ENCODE measurements at places on chromosomes 16 and 17.

GRCh38 chr17:64080174-64080618 is 49.7 kb downstream of the ERN1 start:
- no peak for DNase-seq

GRCh38 chr17:63697341-63698286 is 2.3 kb downstream of the LIMD2 start:
- DNase-seq = peak; percentile 70

DNA sequence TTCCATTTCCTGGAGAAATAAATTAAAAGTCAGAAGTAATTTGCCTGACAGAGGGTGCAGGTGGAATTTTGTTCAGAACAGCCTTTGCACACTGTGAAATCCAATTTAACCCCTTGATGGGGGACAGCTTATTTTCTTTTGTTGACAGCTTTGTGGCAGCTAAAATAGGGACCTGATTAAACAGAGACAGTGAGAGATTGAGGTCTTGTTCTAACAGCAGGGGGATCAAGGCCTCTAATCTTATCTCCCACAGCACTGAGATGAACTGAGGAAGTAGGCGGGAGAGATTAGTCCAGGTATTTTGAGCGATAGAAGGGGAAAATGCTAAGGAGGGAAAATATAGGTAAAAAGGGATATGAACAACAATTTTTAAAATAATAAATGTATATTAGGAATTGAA is 1491.4 kb upstream of the GOT2 start:
- DNase-seq = no peak

- peak; percentile 39 for DNase-seq
Observed at GRCh38 chr16:30941600-30942425, 7.1 kb upstream of the ORAI3 start.

- no peak for DNase-seq
Observed at GRCh38 chr16:28617874-28618273, 8.0 kb upstream of the SULT1A1 start.

GRCh38 chr16:48580925-48581500 is 29.0 kb downstream of the N4BP1 start:
- no peak for DNase-seq

- no peak for DNase-seq
Observed at GRCh38 chr16:88777471-88778270, 7.3 kb downstream of the PIEZO1 start.

DNA sequence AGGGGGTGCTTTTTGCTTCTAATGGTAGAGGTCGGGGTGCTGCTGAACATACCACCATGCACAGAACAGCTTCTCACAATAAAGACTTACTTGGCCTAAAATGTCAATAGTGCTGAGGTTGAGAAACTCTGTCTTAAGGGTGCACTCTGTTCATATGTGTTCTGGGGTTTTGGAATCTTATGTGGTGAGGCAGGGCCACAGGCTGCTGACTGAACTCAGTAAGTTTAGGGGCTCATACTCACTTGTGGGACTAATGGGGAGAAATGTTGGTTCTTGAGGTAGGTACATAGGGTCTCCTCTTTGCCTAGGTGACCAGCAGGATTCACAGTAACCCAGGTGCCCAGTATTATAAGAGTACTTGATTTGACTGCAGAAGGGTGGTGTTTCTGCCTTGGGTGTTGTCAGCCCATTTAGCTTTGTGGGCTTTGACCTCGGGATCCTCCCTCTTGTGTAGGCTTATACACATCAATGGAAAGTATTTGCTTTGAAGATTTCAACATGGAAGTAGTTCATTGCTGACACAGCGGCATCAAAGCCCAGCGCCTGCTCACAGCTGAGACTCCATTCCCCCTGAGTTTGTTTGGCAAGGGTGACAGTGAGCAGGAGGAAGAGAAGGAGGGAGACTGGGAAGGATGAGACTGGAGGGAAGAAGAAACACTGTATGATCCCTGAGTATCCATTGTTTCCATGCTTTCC is 17.2 kb downstream of the SLC7A6 start:
- no peak for DNase-seq

DNA sequence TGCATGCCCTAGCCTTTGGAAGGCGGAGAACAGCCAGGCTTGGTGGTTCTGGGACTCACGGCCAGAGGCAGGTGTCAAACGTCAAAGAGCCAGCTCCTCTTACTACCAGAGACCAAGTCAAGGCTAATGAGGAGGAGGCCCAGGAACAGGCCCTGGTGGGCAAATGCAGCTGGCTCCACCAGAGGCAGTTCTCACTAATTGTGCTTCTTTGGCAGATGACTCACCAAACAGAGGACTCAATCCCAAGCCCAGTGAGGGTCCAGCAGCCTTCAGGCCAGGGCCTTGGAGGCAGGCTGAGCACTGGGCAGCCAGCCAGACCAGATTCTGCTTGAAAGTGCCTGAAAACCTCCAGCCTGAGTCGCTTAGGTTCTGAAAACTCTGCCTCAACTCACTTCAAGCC is 336.5 kb upstream of the CDH5 start:
- no peak for DNase-seq

DNA sequence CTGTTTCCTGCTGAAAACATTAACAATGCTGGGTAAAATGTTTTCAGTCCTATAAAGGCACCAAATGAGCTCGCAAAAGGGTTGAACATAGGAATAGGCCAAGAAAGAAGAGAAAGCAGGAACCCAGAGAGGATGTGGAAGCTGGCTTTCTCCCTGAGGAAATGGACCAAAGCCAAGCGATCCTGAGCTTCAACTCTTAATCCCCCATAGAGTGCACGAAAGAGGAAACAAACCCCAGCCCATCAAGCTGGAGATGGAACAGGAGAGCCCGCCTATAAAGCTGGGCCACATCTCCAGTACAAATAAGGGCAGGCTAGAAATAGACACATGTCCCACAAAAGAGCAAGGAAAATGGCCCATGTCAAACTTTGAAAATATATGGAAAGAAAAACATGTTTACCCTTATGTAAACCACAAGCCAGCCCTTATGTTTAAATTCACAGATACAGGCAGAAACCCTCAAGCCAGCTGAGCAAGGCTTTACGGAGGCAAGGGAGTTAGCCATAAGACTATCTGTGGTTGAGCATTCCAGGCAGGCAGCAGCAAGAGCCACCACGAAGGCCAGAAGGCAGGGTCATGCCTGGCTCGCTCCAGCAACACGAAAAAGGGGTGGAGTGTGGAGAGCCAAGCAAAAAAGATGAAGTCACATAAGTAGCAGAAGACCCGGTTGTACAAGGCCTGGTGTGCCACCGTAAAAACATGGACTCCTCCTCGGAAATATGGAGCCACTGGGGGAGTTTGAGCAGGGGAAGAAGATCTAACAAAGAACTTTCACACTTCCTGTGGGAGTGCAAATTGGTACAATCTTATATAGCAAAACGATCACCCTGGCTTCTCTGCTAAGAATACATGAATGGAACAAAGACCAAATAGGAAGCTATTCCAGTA is 27.8 kb downstream of the COPRS start:
- DNase-seq = no peak

- no peak for DNase-seq
Observed at GRCh38 chr16:84720177-84720579, 20.4 kb downstream of the USP10 start.

- DNase-seq = no peak
Observed at GRCh38 chr16:4246777-4247459, 5.0 kb upstream of the SRL start.

GRCh38 chr16:29710227-29711219 is 31.5 kb downstream of the QPRT start:
- no peak for DNase-seq

DNA sequence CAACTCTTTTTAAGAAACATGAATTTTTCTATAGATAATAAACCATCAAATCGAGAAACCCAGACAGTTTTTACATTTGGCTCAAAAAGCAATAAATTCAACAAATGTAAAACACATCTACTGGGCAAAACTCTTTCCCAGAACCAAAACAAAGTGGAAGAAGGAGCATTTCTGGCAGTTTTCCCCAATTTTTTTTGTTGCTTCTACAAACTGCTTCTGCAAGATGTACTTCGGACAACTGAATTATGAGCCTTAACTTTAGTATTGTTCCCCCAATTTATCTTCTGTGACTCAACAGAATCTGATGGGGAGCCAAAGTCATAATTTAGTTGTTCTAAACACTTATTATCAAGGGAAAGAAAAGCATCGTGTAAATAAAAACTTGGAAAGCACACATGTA is 1047.2 kb downstream of the CDH11 start:
- DNase-seq = no peak

DNA sequence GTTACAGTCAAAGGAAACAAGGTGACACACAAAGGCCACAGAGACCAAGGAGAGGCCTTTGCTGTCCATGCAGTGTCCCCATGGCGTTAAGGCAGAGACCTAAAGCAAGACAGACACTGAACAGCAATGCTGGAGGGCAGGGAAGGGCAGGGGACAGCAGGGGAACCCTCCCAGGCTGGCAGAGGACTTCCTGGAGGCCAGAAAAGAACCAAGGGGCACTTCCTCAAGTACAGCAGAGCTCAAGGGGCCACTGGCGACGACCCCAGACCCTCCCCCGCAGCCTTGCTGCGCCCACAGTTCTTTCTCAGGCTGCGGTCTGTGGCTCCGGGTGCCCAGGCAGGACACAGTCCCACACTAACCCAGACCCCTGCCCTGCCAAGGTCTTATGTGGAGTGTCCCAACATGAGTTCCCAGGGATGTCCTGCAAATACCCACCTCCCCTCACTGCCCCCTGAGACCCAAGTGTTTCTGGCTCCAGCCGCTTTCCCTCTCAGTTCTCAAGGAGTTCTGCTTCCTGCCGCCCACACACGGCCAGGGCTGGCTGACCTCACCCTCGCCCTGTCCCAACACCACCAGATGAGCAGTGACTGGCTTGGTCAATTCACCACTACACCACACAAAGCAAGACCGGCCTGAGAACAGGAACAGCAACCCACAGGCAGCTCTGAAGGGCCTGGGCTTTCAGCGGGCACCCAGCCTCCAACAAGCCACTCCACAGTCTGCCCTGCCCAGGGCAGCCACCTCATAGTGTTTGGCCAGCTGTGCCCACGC is 4.2 kb downstream of the CLCN7 start:
- no peak for DNase-seq

DNA sequence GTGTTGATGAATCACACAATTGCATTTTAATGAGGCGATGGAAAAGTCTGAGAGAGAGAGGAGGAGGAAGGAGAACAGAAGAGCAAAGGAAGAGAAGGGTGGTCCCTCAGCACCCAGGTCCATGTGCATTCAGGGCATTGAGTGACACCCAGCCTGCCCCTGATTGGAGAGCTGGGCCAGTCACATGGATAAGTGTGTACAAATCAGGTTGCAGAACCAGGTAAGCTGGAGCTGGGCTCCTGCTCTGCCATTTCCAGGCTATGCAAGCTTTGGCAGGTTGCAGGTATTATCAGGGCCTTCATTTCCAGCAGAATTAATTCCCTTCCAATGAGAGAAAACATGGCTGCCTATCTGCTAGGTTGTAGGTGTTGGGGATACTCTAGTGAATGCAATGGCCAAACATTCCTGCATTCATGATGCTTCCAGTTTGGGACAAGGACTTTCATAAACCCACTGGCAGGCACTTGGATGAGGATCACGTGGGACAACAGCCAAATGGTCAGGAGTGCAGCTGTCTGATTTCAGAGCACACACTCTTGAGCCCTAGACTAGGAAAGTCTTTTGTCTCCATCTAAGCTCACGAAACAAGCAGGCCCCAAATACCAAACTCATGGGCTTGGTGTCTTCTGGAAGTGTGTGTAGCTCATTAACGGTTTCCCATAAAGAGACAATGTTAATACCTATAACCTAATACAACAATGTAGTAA is 577.9 kb upstream of the CDH5 start:
- no peak for DNase-seq

DNA sequence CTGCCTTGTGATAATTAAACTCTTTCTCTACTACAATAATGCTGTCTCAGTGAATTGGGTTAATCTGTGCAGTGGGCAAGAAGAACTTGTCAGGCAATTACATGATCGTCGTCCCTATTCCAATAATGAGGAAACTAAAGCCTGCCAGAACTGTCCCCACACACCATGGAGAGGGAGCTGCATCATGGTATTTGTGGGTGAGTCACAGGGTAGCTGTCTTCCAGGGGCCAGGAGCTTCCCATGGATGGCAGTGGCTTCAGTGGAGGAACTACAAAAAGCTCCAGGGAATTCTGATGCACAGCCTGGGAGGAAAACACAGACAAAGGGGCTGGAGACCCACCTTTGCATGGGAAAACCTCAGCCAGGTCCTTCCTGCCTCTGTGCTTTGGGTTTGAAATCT is 83.3 kb upstream of the C16orf82 start:
- no peak for DNase-seq

DNA sequence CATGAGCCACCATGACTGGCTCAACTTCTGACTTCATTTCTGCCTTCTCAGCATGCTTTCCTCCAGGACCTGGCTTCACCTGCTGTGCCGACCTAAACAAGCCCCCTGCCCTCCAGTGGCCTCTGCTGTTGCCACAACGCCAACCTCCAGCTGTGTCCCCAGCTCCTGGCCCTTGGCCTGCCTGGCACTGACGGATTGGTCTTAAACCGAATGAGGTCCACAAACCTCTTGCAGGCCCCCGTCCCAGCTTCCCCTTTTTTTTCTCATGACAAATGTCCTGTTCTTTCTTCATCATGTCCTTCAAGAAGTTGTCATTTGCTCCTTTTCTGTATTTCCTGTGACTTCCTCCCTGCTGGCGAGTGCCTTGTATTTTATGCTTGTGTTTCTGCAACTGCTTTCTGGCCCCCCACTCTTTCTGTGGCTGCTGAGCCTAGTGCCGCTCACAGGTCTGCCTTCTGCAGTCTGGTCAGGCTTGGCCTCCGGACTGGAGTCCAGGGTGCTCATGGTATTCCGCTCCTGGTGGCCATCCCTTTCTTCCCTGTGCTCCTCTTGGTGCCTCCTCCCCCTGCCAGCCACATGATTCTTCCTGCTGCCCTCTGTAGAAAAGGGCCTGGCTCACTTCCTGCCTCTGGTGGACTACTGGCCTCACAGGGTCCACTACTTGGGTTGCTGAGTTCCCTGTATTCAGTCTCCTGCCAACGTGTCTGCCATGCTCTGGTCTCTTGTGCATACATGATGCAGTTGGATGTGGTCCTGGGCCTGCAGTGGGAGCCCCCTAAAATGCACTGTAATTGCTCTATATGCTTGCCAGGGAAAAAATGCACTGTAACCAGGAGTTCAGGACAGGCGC is 2.9 kb downstream of the ATP6V0C start:
- DNase-seq = no peak

GRCh38 chr16:50257876-50258275 is 8.5 kb upstream of the ADCY7 start:
- no peak for DNase-seq

GRCh38 chr17:73304438-73304837 is 7.4 kb downstream of the CDC42EP4 start:
- no peak for DNase-seq

All from activated T-cell treated with anti-CD3 and anti-CD28 coated beads for 1 hour (primary cell).